Gastroesophageal sphincter (tissue), 4 donors: ENCODE measurements at places on chromosomes 2 and 18.
A peak's percentile ranks its signal among the peaks of the same experiment; 100 is the strongest.

DNA sequence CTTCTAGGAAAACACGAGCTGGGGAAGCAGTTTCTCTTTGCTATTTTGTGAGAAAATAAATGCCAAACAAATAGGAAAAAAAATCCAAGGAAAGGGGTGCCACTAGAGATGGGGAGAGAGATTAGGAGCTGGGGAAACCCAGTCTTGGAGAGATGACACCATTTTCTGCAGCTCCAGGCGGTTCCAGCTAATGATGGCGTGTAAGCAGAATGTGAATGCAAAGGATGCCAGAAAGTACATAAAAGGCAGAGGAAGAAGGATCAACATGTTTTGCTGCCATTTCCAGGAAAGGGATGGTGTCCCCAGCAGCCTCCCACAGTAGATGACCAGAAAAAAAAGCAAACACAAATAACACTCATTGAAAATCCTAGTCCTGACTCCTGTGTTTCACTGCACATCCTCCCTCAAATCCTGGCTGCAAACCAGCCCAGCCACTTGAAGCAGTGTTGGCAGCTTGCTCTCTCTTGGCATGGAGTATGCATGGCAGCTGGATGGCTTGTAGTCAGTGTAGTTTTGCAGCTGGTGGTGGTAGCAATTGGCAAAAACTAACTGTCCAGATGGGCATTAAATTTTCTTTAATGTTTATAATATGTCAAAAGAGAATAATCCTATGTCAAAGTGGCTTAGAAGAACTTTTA, 93.6 kb downstream of the FTCDNL1 start:
- no peaks in the 10 kb centered on the region for H3K27me3 ChIP-seq
- no peaks in the 10 kb centered on the region for H3K36me3 ChIP-seq
- H3K4me3 ChIP-seq, result no peak overlapping the region
- ATAC-seq, result no peak
- H3K27ac ChIP-seq, result no peak overlapping the region
- H3K4me1 ChIP-seq, result no peaks in the 10 kb centered on the region

- H3K27me3 ChIP-seq, result no peaks in the 10 kb centered on the region
- H3K4me3 ChIP-seq, result peak overlapping the region; percentile 55
- peak; percentile 53 for ATAC-seq
- no peaks in the 10 kb centered on the region for H3K36me3 ChIP-seq
Measured at GRCh38 chr2:239308661-239309397, 92.0 kb downstream of the HDAC4 start.

GRCh38 chr2:232781765-232782164, 5.4 kb upstream of the KCNJ13 start:
- no peaks in the 10 kb centered on the region for H3K27me3 ChIP-seq
- peaks cover 8% of the 10 kb centered on the region for H3K4me1 ChIP-seq
- no peak overlapping the region for H3K27ac ChIP-seq

DNA sequence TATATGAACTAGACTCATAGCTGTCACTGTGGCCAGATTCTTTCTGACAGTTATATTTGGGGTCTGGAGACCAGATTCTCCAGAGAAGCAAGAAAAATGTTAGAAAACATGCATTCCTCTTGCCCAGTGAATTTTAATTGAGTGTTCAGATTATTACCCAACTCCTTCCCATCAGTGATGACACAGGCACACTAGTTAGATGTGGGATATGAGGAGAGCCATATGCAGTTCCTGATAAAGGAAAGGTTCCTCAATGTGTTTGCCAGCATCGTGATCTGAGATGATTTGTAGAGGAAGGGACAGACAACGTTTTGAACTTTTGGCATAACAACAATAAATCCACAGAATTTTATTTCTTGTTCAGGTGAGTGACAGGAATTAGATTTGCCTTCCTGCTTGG, 308.6 kb downstream of the PIEZO2 start:
- H3K4me3 ChIP-seq, result no peak overlapping the region
- H3K4me1 ChIP-seq, result peaks cover 8% of the 10 kb centered on the region
- H3K27ac ChIP-seq, result no peak overlapping the region
- H3K36me3 ChIP-seq, result no peaks in the 10 kb centered on the region
- no peaks in the 10 kb centered on the region for H3K27me3 ChIP-seq

DNA sequence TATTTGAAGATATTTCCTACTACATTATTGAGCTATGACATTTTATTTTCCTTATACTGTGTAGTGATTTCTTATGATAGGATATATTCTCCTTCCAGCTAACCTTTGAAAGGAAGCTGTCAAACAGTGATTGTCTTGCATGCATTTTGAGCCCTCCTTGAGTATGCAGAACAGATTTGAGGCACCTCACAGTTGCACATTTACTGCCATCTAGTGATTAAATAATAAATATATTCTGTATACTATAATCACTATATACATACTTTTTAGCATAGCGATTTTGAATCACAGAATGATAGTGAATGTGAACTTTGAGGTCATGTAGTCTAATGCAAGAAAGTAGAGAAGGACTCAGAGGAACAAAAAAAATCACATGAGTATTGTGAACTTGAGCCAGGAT, 268.4 kb upstream of the CDH19 start:
- H3K36me3 ChIP-seq, result no peaks in the 10 kb centered on the region
- H3K4me3 ChIP-seq, result no peak overlapping the region
- no peaks in the 10 kb centered on the region for H3K27me3 ChIP-seq
- H3K4me1 ChIP-seq, result no peaks in the 10 kb centered on the region

- H3K4me3 ChIP-seq, result no peak overlapping the region
- no peak for ATAC-seq
- no peaks in the 10 kb centered on the region for H3K27me3 ChIP-seq
- H3K36me3 ChIP-seq, result no peaks in the 10 kb centered on the region
- H3K27ac ChIP-seq, result no peak overlapping the region
Measured at GRCh38 chr2:101781791-101782426, 84.4 kb downstream of the MAP4K4 start.

- H3K36me3 ChIP-seq, result peaks cover 38% of the 10 kb centered on the region
- peak overlapping the region; percentile 31 for H3K4me3 ChIP-seq
- H3K27ac ChIP-seq, result peak overlapping the region; percentile 70
- H3K4me1 ChIP-seq, result peaks cover 19% of the 10 kb centered on the region
- no peaks in the 10 kb centered on the region for H3K27me3 ChIP-seq
- peak; percentile 79 for ATAC-seq
Measured at GRCh38 chr18:63979409-63979920, 9.6 kb downstream of the SERPINB8 start.

DNA sequence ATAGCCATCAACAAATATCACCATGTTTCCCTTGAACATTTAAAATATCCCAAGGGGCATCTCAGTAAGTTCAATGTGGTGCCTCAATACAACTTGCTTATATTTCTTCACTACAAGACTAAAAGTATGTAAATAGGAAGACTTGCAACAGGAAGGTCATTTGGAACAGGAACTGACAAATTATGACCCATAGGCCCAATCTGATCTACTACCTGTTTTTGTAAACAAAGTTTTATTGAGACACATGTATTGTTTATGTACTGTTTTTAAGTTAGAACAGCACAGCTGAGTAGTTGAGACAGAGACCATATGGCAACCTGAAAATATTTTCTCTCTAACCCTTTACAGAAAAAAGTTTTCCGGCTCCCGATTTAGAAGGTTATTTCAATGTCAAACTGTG, 154.8 kb upstream of the TFPI start:
- H3K27ac ChIP-seq, result no peak overlapping the region
- H3K4me1 ChIP-seq, result no peaks in the 10 kb centered on the region
- H3K27me3 ChIP-seq, result no peaks in the 10 kb centered on the region
- no peaks in the 10 kb centered on the region for H3K36me3 ChIP-seq

- H3K27ac ChIP-seq, result no peak overlapping the region
- H3K27me3 ChIP-seq, result no peaks in the 10 kb centered on the region
- H3K4me3 ChIP-seq, result no peak overlapping the region
- peaks cover 3% of the 10 kb centered on the region for H3K4me1 ChIP-seq
- no peaks in the 10 kb centered on the region for H3K36me3 ChIP-seq
Measured at GRCh38 chr2:181008407-181008806, 28.0 kb downstream of the UBE2E3 start.

GRCh38 chr2:118658596-118659198, 188.8 kb downstream of the EN1 start:
- ATAC-seq, result no peak
- H3K4me3 ChIP-seq, result no peak overlapping the region
- no peak overlapping the region for H3K27ac ChIP-seq
- no peaks in the 10 kb centered on the region for H3K27me3 ChIP-seq
- H3K4me1 ChIP-seq, result no peaks in the 10 kb centered on the region
- H3K36me3 ChIP-seq, result no peaks in the 10 kb centered on the region

- ATAC-seq, result no peak
- H3K4me1 ChIP-seq, result no peaks in the 10 kb centered on the region
- no peak overlapping the region for H3K4me3 ChIP-seq
- H3K36me3 ChIP-seq, result no peaks in the 10 kb centered on the region
- H3K27ac ChIP-seq, result no peak overlapping the region
Measured at GRCh38 chr18:22342625-22343024, 75.1 kb downstream of the CTAGE1 start.

GRCh38 chr2:157438863-157439823, 4.7 kb downstream of the CYTIP start:
- no peaks in the 10 kb centered on the region for H3K36me3 ChIP-seq
- H3K4me3 ChIP-seq, result no peak overlapping the region
- H3K27ac ChIP-seq, result no peak overlapping the region
- no peak for ATAC-seq

DNA sequence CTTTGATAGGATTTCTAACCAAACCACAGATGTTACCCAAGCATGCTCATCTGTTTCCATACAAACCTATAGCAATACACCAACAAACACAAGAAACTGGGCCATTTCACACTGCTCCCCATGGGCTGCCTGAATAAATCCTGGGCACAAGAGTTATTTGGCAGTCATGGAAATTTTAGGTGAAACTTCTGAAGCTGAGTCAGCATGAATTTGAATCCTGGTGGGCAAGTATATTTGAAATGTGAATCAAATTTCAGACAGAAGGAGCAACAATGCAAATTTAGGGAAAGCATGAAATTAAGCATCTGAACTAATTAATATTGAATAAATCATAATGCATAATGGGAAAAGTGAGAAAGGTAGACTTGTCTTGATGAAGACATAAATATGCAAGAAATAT, 15.9 kb upstream of the TRIM43 start:
- no peaks in the 10 kb centered on the region for H3K4me1 ChIP-seq
- no peak for ATAC-seq
- H3K4me3 ChIP-seq, result no peak overlapping the region
- no peaks in the 10 kb centered on the region for H3K36me3 ChIP-seq
- H3K27me3 ChIP-seq, result peaks cover under 1% of the 10 kb centered on the region

GRCh38 chr2:198479065-198479464, 674.7 kb downstream of the PLCL1 start:
- H3K36me3 ChIP-seq, result no peaks in the 10 kb centered on the region
- ATAC-seq, result no peak
- no peaks in the 10 kb centered on the region for H3K4me1 ChIP-seq
- H3K27me3 ChIP-seq, result no peaks in the 10 kb centered on the region
- no peak overlapping the region for H3K27ac ChIP-seq

DNA sequence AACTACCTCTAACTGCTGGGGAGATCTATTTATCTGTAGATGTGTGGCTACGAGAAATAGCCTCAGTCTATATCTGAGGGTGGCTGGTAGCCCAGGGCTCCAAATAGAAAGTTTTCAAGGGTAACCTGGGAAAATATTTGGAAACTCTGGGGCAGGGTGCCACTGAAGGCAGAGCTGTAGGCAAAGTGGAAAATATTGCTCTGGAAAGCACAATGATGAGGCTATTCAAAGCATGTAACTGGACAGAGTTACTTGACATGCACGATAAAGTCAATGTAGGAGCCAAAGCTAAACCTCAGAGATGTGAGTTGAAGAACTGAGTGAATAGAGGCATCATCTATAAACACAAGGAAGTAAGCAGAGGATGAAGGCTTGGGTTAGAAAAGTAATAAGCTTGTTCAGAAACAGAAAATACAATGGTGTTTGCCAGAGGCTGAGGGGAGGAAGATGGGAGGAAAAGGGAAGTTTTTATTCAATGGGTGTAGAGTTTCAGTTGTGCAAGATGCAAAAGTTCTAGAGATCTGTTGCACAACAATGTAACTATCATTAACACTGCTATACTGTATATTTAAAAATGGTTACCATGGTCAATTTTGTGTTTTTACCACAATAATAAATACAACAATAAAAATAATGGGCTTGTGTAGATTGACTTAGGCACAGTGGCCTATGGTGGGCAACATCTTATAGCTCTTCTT, 171.6 kb downstream of the MBD2 start:
- no peaks in the 10 kb centered on the region for H3K27me3 ChIP-seq
- H3K36me3 ChIP-seq, result no peaks in the 10 kb centered on the region
- no peak for ATAC-seq
- H3K4me1 ChIP-seq, result no peaks in the 10 kb centered on the region
- H3K27ac ChIP-seq, result no peak overlapping the region

GRCh38 chr2:98801921-98802321, 71.0 kb upstream of the MGAT4A start:
- no peaks in the 10 kb centered on the region for H3K27me3 ChIP-seq
- no peak overlapping the region for H3K27ac ChIP-seq
- H3K4me3 ChIP-seq, result no peak overlapping the region
- peaks cover 6% of the 10 kb centered on the region for H3K4me1 ChIP-seq
- no peak for ATAC-seq

DNA sequence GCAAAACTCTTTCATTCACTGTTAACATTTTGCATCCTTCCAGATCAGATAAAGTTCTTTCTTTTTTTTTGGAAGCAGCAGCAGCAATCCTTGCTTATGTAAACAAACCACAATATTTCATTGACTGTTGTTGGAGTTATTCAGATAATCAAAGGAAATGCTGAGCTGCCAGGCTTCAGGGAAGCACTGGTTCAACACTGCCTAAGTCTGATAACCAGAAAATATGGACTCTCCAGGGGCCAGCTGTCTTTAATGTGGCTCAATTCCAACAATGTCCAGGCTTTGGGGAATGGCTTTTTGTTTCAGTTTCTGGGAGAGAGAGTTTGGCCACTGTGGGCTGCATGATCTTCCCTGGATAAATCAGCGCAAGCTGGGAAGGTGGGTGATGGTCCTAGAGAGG, 354.3 kb downstream of the AKAIN1 start:
- H3K27ac ChIP-seq, result no peak overlapping the region
- no peak overlapping the region for H3K4me3 ChIP-seq
- no peaks in the 10 kb centered on the region for H3K27me3 ChIP-seq
- ATAC-seq, result no peak
- no peaks in the 10 kb centered on the region for H3K36me3 ChIP-seq
- H3K4me1 ChIP-seq, result no peaks in the 10 kb centered on the region

DNA sequence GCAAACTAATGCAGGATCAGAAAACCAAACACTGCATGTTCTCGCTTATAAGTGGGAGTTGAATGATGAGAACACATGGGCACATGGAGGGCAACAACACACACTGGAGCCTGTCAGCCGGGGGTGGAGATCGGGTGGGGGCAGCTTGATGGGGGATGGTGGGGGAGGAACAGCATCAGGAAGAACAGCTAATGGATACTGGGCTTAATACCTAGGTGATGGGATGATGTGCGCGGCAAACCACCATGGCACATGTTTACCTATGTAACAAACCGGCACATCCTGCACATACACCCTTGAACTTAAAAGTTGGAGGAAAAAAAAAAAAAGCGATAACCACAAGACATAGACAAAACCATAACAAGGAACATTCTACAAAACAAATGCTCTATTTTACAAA, 10.4 kb downstream of the CHMP3 start:
- no peaks in the 10 kb centered on the region for H3K36me3 ChIP-seq
- peaks cover 4% of the 10 kb centered on the region for H3K4me1 ChIP-seq
- no peak overlapping the region for H3K27ac ChIP-seq
- no peak overlapping the region for H3K4me3 ChIP-seq
- no peak for ATAC-seq
- H3K27me3 ChIP-seq, result no peaks in the 10 kb centered on the region
